Right atrium auricular region (tissue), 2 donors: ENCODE measurements at places on chromosomes 3 and 15. TPM values are rescaled to one million over a fixed set of nuclear protein-coding genes. Genes with fewer than 3 reads are reported as not detected.

EFHB gene
- 0.51 TPM for total RNA-seq

SMCO1 gene
- 3.6 TPM for total RNA-seq

DCLK3 gene
- 0.08 TPM for total RNA-seq

NRROS gene
- 4.8 TPM for total RNA-seq

SLC38A3 gene
- total RNA-seq = 2.4 TPM

C2CD4A gene
- total RNA-seq = not detected

TRPM1 gene
- not detected for total RNA-seq
